ENCODE measurements at places on chromosomes 11 and 22.

- DNase-seq: peak; percentile 18
Measured at GRCh38 chr22:28443526-28443876, 236.1 kb downstream of the TTC28 start.

- DNase-seq: no peak
Measured at GRCh38 chr22:19789406-19789805, 28.8 kb downstream of the TBX1 start.

GRCh38 chr11:10058356-10058755 is 235.7 kb downstream of the SBF2 start:
- no peak for DNase-seq

DNA sequence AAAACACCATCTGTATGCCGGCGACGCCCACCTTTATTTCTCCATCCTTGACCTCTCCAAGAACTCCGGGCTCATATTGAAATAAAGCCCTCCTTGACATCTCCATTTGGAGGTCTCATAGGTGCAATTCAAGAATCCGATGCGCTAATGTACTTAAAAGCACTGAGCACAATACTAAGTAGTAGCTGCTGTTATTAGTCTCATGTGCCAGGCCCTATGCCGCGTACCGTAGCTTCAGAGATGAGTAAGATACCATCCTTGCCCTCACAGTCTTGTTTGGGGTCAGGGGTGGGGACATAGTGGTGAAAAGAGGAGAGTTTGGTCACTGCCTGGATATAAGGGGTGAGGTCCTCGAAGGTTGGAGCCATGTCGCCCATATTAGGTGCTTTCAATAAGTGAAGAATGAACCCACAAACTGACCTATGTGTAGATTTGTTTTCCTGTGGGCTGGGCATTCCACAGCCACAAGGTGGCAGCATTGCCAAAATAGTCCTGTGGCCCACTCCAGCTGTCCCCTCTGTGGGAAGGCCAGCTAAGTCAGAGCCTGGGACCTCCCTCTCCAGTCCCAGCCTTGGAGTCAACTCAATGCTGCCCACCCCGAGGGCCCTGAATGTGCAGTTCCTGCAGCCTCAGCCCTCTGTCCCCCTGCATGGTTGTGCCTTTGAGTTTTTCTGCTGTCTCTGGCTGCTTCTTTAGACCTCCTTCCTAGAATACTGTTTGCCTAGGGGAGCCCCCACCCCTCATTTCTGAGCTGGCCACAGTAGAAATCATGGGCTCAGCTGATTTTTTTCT is 6.5 kb downstream of the DCPS start:
- DNase-seq: peak; percentile 65

DNA sequence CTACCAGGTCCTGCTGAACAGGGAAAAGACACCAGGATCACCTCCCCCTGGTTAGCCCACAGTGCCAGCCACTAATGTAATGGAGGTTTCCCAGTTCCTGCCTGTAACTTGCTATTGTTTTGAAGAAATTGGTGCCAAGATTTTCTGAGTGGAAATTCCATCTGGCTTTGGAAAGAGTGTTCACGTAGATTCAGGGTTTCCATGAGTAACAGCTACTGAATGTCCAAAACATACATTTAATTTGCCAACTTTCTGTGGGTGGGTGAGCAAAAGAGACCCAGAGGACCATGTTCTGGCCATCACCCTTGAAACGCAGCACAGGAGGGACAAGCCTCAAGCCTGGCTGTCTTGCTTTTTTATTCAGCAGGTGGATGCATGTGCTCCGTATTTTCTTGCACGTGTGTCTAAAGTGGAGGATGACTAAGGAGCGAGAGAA is 8.8 kb upstream of the DKK3 start:
- no peak for DNase-seq
